Right ventricle myocardium superior (tissue), 1 donor: ENCODE measurements at places on chromosomes 4 and X. TPM values are rescaled to one million over a fixed set of nuclear protein-coding genes. Genes with fewer than 3 reads are reported as not detected.

Gene TMSB15A
- not detected for total RNA-seq

Gene SYN1
- total RNA-seq, result 10.9 TPM

- DNase-seq, result no peak
These were observed 330.3 kb upstream of the EPHA5 start for GRCh38 chr4:66000510-66001117.

Gene FOXR2
- not detected for total RNA-seq

- DNase-seq, result no peak
These were observed 131.0 kb upstream of the SLC34A2 start for GRCh38 chr4:25524663-25525062.

DNA sequence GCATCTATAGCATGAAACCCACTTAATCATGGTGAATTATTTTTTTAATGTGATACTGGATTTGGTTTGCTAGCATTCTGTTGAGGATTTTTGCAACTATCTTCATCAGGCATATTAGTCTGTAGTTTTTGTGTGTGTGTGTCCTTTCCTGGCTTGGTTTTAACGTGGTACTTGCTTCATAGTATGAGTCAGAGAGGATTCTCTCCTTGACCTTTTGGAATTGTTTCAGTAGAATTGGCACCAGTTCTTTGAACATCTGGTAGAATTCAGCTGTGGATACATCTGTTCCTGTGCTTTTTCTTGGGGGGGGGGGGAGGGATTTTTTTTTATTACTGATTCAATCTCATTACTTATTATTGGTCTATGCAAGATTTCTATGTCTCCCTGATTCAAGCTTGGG is 232.0 kb upstream of the KLF8 start:
- no peak for DNase-seq
